ENCODE measurements at places on chromosomes 7 and 10.
A peak's percentile ranks its signal among the peaks of the same experiment; 100 is the strongest.

GRCh38 chr10:113053091-113053490 lies 103.0 kb downstream of the TCF7L2 start:
- DNase-seq: no peak

DNA sequence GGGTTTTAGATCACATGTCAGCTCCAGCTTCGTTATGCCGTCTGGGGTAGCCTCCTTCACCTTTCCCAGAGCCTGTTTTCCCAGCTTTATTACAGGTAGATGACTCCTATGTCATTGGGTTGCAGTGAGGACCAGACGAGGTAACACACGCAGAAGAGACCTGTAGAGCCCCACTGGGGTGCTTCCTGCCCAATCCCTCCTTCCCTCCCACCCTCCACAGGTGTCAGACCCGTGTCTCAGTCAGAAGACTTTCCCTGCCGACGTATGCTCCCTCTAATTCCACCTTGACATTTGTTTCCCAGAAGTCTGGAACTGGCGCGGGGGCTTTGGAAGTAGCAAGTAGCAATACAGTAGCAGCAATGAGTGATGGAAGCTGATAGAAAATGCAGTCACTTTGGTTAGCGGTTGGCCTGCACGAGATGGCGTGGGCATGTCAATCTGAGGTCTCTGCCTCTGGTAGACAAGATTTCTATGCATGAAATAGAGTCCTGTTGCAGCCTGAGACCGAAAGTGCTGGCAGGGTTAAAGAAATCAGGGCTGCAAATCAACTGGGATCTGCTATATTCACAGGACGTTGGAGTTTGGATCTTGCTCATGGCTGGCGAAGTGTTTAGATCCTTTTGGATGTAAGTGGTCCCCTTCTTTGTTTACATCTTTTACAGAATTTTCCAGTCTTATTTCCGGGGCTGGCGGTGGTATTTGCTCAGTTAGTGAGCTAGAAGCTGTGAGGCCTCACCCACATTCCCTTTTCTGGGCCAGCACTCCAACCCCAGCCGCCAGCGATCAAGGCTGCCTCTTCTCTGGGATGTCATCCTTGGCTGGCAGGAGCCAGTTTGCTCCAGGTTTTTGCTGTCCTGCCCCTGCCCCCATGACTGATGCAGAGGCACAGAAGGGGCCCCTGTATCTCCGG lies 78.3 kb upstream of the KMT2C start:
- no peak for DNase-seq

- DNase-seq: peak; percentile 95
These were observed 103.0 kb upstream of the LSM8 start for GRCh38 chr7:118080947-118081346.

GRCh38 chr10:75400163-75400770 lies 1.3 kb downstream of the ZNF503 start:
- no peak for DNase-seq

GRCh38 chr7:69653806-69654205 lies 55.5 kb downstream of the AUTS2 start:
- no peak for DNase-seq

DNA sequence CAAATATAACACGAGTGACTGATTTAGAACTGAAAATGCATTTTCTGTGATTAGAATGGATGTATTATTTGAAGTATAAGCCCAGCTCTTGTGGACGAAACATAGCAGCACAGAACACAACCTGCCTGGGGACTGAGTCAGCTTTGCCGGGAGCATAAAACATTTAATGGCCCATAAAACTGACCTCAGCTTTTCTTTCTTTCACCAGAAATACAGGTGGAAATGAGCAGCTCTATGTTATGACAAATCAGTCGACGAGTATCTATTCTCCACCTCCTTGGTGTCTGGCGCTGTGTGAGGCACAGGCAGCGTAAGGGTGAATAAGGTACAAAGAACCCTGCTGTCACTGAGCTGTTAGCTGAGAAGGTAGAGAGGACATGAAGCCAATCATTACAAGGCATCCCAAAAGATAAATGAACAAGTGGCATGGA lies 471.6 kb upstream of the AKR1E2 start:
- peak; percentile 5 for DNase-seq

GRCh38 chr10:129825221-129825620 lies 138.9 kb downstream of the EBF3 start:
- no peak for DNase-seq

Data from NCI-H226 (cell line).